NCI-H1694 treated with DMSO at 0.1 percent for 48 hours (cell line): ENCODE measurements at places on chromosomes 16 and 17.

GRCh38 chr17:491086-492021 is 138.7 kb upstream of the RPH3AL start:
- DNase-seq, result no peak

DNA sequence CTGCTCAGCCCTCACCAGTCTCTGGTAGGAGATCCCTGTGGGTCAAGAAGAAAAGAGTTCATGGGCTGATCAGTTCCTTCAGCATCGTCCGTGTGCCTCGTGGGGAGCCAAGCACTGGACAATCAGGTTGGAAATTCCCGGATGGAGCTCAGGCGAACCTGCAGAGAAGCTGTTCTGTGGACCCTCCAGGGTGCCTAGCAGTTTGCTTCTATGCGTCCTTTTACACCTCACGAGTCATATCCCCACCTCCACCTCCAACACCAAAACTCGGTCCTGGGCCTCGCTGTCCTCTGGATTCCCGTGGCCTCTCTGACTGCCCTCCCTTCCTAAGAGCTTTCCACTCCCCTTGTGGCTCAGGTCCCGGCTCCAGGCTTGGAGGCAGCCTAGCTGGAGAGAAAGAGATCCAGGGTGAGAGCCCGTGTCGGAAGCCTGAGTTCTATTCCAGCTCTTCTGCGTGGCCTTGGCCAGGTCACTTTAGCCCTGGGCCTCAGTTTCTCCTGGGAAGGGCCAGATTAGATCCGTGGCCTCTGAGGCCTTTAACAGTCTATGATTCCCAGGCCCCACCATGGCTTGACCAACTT is 26.2 kb upstream of the PIK3R6 start:
- DNase-seq, result no peak

- no peak for DNase-seq
These were observed 16.4 kb downstream of the CLEC19A start for GRCh38 chr16:19301931-19302330.

DNA sequence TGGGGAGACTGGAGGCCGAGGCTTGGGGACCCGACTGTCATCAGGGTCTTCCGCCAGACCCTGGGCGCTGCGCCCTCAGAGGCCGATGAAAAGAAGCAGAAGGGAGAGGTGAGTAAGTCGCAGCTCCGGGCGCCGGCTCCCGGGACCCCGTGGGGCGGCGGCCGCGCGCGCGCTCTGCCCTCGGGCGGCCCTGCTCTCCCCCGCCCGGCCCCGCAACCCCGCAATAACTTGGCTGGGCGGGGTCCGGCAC is 392 bp upstream of the ABHD15 start:
- no peak for DNase-seq

DNA sequence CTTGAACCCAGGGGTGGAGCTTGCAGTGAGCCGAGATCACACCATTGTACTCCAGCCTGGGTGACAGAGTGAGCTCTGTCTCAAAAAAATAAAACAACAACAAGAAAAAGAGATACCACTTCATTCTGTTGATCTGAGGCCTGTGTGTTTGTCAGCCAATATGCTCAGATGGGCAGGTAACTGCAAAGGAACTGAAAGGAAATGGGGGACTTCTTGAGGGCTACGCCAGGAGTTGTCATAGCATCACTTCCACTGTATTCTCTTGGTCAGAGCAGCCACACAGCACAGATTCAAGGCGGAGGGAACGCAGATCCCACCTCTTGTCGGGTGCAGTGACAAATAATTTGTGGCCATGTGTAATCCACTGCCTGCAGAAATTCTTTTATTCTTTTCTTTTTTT is 73.9 kb upstream of the AKTIP start:
- DNase-seq, result no peak

GRCh38 chr17:48579760-48580554 is 1.8 kb upstream of the HOXB4 start:
- DNase-seq, result no peak

DNA sequence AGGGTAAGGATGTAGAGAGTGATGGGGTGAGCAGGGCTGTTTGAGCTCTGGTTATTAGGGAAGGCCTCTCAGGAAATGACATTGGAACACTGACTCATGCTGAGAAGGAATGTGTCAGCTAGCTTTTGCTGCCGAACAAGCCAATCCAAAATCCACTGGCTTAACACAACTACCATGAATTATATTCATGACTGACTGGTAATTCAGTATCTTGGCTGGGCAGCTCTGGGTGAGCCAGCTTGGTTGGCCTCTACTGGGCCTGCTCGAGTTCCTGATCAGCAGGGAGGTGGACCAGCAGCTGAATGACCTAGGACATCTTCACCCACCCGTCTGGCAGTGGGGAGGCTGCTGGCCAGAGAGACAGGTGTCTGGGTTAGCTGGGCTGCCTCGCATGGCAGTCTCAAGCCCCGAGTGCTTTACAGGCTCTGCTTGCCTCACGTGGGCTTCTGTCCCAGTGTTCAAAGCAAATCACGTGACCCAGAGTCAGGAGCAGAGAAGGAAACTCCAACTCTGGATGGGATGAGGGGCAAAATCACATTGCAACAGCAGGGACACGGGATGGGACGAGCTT is 209.4 kb downstream of the KATNIP start:
- DNase-seq, result no peak

GRCh38 chr17:5194346-5194745 is 2.7 kb upstream of the ZNF594 start:
- DNase-seq, result no peak

- DNase-seq, result peak; percentile 44
These were observed 12.9 kb downstream of the DRC3 start for GRCh38 chr17:17985555-17985954.

GRCh38 chr16:56833243-56833970 is 31.6 kb upstream of the SLC12A3 start:
- DNase-seq, result no peak

DNA sequence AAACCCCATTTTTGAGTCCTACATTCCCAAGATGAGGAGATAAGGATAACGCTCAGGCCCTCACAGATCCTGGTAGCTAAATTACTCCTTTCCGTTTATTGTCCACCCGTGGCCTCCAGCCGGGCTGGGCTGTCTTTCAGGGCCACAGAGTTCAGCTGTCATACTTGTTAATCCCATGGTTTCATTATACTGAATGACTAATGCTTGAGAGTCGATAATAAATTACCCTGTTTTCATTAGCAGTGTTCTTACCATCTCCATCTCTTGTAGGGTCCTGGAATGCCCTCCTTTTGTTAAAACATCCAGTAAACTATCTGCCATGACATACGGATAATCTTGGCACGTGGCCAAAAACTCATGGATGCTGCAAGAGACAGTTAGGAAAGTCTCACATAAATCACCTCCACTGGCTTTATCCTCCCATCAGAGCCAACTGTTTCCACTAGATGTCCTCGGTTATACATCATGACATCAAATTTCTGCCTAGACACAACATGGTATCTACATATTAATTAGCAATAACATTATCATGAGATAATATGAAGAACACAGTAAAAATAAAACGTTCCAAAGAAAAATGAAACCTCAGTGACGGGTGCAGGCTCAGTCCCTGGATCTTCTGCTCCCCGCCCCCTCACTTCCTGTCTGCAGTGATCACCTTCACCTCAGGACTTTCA is 45.3 kb downstream of the BRD7 start:
- peak; percentile 63 for DNase-seq

DNA sequence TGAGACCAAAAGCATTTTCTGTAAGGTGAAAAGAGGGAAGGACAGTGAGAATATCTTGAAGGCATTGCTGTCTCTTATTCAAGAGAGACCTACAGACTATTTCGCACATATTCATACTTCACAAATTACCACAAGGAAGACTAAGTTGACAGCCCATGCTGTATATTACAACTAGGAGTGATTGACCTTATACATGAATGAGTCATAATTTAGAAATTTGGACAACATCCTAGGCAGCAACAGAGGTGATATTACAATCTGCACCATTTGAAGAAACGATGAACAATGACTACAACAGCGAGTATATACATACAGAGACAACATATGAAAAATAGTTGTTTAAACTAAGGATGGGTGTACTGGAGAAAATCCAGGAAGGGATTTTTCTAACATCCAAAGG is 971.7 kb downstream of the CDH11 start:
- no peak for DNase-seq

GRCh38 chr17:32007463-32008298 is 498 bp downstream of the LRRC37B start:
- peak; percentile 18 for DNase-seq
